ENCODE measurements at places on chromosomes 11 and 22. TPM values are rescaled to one million over a fixed set of nuclear protein-coding genes. Genes with fewer than 3 reads are reported as not detected.

DNA sequence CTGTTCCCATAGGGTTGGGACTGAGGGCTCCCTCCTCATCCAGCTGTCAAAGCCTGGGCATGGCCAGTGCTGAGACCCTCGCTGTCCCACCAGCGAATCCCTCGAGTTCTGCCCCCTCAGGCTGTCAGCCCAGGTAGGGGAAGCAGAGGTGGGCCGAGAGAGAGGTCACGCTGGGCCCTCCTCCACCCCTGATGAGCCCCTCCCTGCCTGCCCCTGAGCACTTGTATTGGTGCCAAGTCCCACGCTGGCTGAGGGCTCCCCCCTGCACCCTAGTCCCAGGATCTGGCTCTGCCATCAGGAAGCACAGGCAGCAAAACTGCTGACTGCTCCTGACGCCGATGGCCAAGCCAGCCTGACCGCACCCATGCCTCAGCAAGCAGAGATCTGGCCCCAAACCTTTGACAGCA lies 3.3 kb downstream of the PRR33 start:
- no peak overlapping the region for H3K4me3 ChIP-seq
- H3K36me3 ChIP-seq: peaks cover 33% of the 10 kb centered on the region
- H3K27ac ChIP-seq: peak overlapping the region; percentile 31
- no peaks in the 10 kb centered on the region for H3K27me3 ChIP-seq
- peaks cover 39% of the 10 kb centered on the region for H3K4me1 ChIP-seq

DNA sequence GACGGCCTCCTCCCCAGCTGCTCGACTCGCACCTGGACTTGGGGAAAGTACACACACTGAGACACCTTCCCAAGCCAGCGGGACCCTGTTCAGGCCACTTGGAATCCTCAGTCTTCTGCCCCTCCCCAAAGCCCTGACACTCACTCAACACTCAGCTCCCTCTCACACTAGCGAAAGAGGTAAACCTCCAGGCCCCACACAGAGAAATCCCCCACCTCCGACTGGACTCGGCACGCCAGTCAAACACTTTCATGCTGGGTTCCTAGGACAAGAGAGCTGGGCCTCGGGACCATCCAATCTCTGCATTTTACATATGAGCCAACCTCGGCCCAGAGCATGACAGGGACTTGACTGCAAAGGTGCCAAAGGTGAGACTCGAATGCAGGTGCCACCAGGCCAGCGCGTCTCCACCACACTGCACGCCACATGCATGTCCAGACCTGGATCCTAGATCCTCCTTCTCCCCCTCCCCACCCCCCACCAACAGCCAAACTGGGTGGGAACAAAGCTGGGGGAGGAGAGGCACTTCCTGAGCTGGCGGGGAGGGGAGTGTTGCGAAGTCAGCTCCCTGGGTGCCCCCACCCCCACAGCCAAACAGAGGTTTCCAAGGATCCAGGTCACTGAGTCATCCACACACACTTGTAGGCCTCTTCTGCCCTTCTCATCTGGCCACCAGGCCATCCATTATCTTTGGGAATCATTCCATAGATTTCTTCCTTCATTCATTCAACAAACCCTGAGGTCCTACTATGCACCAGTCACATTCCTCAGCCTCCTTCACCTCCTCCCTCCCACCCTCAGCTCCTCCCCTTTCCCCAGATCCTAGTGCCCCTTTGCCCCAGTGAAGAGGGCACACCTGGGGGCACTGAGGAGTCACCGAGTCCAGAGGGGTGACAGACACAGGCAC lies 10.7 kb upstream of the CD5 start:
- peak overlapping the region; percentile 28 for H3K4me3 ChIP-seq
- H3K36me3 ChIP-seq: no peaks in the 10 kb centered on the region
- no peak overlapping the region for H3K27ac ChIP-seq
- peaks cover 22% of the 10 kb centered on the region for H3K4me1 ChIP-seq

GRCh38 chr22:29202212-29203192 lies 3.2 kb upstream of the EMID1 start:
- H3K27ac ChIP-seq: peak overlapping the region; percentile 51
- peak; percentile 47 for DNase-seq
- peaks cover 17% of the 10 kb centered on the region for H3K4me1 ChIP-seq
- no peaks in the 10 kb centered on the region for H3K36me3 ChIP-seq
- H3K27me3 ChIP-seq: no peaks in the 10 kb centered on the region

GRCh38 chr11:111531687-111532364 lies 8.7 kb upstream of the LAYN start:
- H3K27ac ChIP-seq: no peak overlapping the region
- H3K4me1 ChIP-seq: no peaks in the 10 kb centered on the region
- no peaks in the 10 kb centered on the region for H3K27me3 ChIP-seq
- no peaks in the 10 kb centered on the region for H3K36me3 ChIP-seq

GRCh38 chr22:46507451-46508425 lies 29.7 kb downstream of the CELSR1 start:
- no peaks in the 10 kb centered on the region for H3K27me3 ChIP-seq
- DNase-seq: no peak
- H3K36me3 ChIP-seq: no peaks in the 10 kb centered on the region

GRCh38 chr11:86370922-86371594 lies 3.6 kb upstream of the CCDC81 start:
- H3K27ac ChIP-seq: no peak overlapping the region
- H3K4me3 ChIP-seq: no peak overlapping the region
- DNase-seq: no peak
- H3K27me3 ChIP-seq: no peaks in the 10 kb centered on the region
- no peaks in the 10 kb centered on the region for H3K36me3 ChIP-seq

GRCh38 chr11:111550258-111550657 lies 9.7 kb downstream of the LAYN start:
- no peaks in the 10 kb centered on the region for H3K36me3 ChIP-seq
- no peak overlapping the region for H3K4me3 ChIP-seq
- DNase-seq: no peak
- H3K27ac ChIP-seq: no peak overlapping the region
- no peaks in the 10 kb centered on the region for H3K4me1 ChIP-seq

- no peak overlapping the region for H3K4me3 ChIP-seq
- H3K27me3 ChIP-seq: no peaks in the 10 kb centered on the region
- no peak overlapping the region for H3K27ac ChIP-seq
- no peak for DNase-seq
Measured at GRCh38 chr11:105907319-105907718, 114.7 kb downstream of the MSANTD4 start.

DNA sequence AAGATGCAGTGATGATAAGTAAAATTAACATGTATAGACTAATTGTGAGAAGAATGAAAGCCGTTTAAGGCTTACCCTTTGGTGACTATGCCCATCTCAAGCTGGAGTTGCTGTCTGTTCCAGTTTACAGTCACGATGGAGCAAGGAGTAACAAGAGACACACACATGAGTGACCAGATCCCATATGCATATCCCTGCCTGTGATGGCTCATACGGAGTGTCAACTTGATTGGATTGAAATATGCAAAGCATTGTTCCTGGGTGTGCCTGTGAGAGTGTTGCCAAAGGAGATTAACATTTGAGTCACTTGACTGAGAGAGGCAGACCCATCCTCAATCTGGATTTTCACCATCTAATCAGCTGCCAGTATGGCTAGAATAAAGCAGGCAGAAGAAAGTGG lies 786.8 kb downstream of the FAM181B start:
- H3K4me3 ChIP-seq: no peak overlapping the region
- H3K4me1 ChIP-seq: no peaks in the 10 kb centered on the region
- no peaks in the 10 kb centered on the region for H3K27me3 ChIP-seq
- DNase-seq: no peak

DNA sequence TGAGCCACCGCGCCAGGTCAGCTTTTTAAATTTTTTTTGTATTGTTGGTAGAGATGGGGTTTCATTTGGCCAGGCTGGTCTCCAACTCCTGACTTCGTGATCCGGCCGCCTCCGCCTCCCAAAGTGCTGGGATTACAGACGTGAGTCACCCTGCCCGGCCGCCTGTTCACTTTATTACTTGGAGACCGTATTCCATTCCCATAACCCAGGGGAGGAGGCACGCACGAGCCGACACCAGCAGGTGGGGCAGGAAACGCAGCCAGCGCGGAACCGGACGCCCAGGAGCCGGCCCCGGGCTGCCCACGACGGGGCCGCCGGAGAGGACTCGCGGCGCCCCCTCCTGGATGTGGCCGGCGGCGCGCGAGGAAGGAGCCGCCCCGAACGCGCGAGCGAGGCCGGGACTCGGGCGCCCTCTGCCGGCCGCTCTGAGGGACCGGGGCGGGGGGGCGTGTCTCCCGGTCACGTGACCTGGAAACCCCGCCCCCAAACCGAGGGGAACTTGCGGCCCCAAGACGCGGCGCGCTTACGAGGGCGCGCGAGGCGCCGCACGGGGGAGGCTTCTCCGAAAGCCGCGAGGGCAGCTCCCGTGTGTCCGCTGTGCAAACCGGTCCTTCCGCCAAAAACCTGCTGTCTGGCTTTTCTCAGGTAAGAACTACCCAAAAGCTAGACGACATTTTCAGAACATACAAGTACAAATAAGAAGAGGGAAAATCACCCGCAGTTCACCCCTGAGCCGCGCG lies 11.6 kb upstream of the RNH1 start:
- H3K27me3 ChIP-seq: no peaks in the 10 kb centered on the region
- H3K27ac ChIP-seq: peak overlapping the region; percentile 38
- H3K4me1 ChIP-seq: peaks cover 5% of the 10 kb centered on the region
- peak; percentile 85 for DNase-seq

DNA sequence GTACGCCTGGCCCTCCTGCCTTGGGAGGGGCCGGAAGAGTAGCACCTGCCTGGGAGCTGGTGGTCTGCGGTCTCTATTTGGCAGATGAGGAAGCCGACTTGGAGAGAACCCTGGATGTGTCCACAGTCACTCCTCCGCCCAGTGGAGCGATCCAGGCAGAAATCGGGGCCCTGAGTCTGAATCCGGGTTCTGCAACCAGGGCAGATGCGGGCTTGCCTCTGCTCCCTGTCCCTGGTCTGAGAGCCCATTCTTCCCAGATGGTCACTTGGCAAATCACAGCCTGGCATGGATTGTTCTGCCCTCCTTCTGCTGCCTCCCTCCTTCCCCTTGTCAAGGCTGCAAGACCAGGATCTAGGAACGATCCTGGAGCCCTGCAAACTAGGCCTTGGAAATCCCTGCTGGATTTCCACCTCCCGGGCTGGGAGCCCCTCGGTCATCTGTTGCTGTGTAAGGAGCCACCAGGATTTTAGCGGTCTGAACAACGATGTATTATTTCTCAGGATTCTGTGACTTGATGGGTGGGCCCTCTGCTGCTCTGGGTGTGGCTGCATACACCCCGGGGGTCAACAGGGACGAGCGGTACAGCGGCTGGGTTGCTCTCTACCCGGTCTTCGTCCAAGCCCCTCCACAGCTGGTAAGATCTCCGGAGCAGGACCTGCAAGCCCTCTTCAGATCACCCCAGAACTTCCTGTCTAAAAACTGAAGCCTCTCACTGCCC lies 2.0 kb upstream of the ASCL2 start:
- H3K4me1 ChIP-seq: peaks cover 7% of the 10 kb centered on the region
- no peak overlapping the region for H3K27ac ChIP-seq
- H3K36me3 ChIP-seq: no peaks in the 10 kb centered on the region
- H3K27me3 ChIP-seq: peaks cover 4% of the 10 kb centered on the region
- DNase-seq: no peak

The BARX2 gene
- total RNA-seq: not detected

The SCGB1A1 gene
- not detected for total RNA-seq

The OR51B4 gene
- total RNA-seq: not detected

The CEND1 gene
- 2.6 TPM for total RNA-seq

The GNB1L gene
- 17.9 TPM for total RNA-seq

Measured in CD8-positive, alpha-beta memory T cell (primary cell).